Natural killer cell (primary cell): ENCODE measurements at places on chromosomes 6 and 20. TPM values are rescaled to one million over a fixed set of nuclear protein-coding genes. Genes with fewer than 3 reads are reported as not detected.

SLC22A16 gene
- total RNA-seq = not detected

OR5V1 gene
- not detected for total RNA-seq

CRISP2 gene
- not detected for total RNA-seq

CD24 gene
- 1.2 TPM for total RNA-seq

FAXC gene
- total RNA-seq = not detected

DNA sequence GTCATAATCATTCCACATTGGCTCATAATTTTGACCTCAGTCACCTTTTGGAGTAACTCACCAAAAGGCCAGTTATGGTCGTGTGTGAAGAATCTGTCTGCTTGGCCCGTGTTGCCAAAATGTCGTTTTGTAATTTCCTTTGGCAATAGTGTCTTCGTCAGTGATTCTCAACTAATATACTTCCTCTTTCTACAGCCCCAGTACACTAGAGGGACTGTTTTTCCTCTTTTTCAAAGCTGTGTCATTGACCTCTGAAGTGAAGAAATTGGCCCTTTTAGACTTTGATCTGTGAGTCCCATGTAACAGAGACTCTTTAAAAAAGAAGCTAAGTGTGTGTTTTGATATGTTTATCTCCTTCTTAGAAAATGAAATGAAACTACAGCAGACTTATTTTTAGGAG, 5.2 kb downstream of the FOXO3 start:
- H3K36me3 ChIP-seq = peaks cover 22% of the 10 kb centered on the region
- H3K4me1 ChIP-seq = peaks cover 38% of the 10 kb centered on the region
- no peak for DNase-seq
- H3K27ac ChIP-seq = peak overlapping the region; percentile 68
- H3K27me3 ChIP-seq = no peaks in the 10 kb centered on the region
- H3K4me3 ChIP-seq = no peak overlapping the region

- H3K36me3 ChIP-seq = no peaks in the 10 kb centered on the region
- DNase-seq = no peak
- no peaks in the 10 kb centered on the region for H3K4me1 ChIP-seq
Measured at GRCh38 chr20:19018881-19019280, 193.6 kb upstream of the SLC24A3 start.

- H3K27ac ChIP-seq = no peak overlapping the region
- DNase-seq = no peak
- no peaks in the 10 kb centered on the region for H3K4me1 ChIP-seq
Measured at GRCh38 chr20:58992911-58993310, 11.9 kb downstream of the NELFCD start.

- H3K27me3 ChIP-seq = no peaks in the 10 kb centered on the region
- no peaks in the 10 kb centered on the region for H3K36me3 ChIP-seq
- H3K4me3 ChIP-seq = no peak overlapping the region
- H3K27ac ChIP-seq = no peak overlapping the region
- DNase-seq = no peak
- no peaks in the 10 kb centered on the region for H3K4me1 ChIP-seq
Measured at GRCh38 chr6:147625946-147626345, 117.5 kb downstream of the SAMD5 start.

GRCh38 chr6:84457276-84457675, 229.8 kb upstream of the CEP162 start:
- no peaks in the 10 kb centered on the region for H3K36me3 ChIP-seq
- no peaks in the 10 kb centered on the region for H3K4me1 ChIP-seq
- H3K27ac ChIP-seq = no peak overlapping the region
- no peak for DNase-seq
- H3K4me3 ChIP-seq = no peak overlapping the region
- no peaks in the 10 kb centered on the region for H3K27me3 ChIP-seq

GRCh38 chr6:35788423-35788982, 7.7 kb downstream of the CLPSL1 start:
- H3K4me3 ChIP-seq = no peak overlapping the region
- H3K4me1 ChIP-seq = no peaks in the 10 kb centered on the region
- H3K36me3 ChIP-seq = no peaks in the 10 kb centered on the region
- H3K27ac ChIP-seq = no peak overlapping the region

GRCh38 chr20:20303742-20304141, 64.2 kb upstream of the INSM1 start:
- H3K4me3 ChIP-seq = no peak overlapping the region
- no peaks in the 10 kb centered on the region for H3K36me3 ChIP-seq
- no peaks in the 10 kb centered on the region for H3K4me1 ChIP-seq
- no peak for DNase-seq
- H3K27me3 ChIP-seq = no peaks in the 10 kb centered on the region
